Stimulated activated CD4-positive, alpha-beta T cell treated with anti-CD3 and anti-CD28 coated beads, Interleukin-2, amount 100 ng/mL, for 48 hours (primary cell): ENCODE measurements at places on chromosomes 2 and 18.

DNA sequence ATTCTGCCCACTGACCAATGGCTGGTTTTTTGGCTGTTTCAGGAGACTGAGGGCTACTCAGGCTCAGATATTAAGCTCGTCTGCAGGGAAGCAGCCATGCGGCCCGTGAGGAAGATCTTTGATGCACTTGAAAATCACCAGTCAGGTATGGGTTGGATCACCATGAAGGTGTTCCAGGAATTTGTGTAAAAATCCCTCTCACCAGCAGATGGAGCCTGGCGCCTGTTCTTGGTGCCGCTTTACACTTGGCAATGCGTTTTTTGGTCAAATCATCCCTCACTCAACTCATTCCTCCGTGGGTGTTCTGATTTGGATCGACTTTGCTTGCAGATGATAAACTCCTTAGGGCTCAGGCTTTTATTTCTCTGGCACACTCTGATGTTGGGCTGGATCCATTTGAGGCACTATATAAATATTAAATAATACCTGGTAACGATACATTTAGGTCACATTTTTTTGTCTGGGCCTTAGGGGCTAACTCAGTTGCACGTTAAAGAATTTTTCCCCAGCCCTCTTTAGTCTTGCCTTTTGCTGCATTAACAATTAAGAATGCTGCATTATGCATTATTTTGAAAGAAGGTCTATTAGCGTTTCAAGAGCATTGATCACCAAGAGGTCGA, 50.0 kb downstream of the HDHD2 start:
- peak; percentile 58 for DNase-seq

GRCh38 chr2:31319406-31320175, 85.6 kb downstream of the EHD3 start:
- peak; percentile 8 for DNase-seq

GRCh38 chr2:104975371-104975770, 62.5 kb upstream of the MRPS9 start:
- DNase-seq = no peak

GRCh38 chr2:97659256-97660043, 4.4 kb downstream of the ACTR1B start:
- no peak for DNase-seq

GRCh38 chr2:28975671-28976070, 5.4 kb upstream of the TOGARAM2 start:
- DNase-seq = no peak

GRCh38 chr2:61640406-61640805, 102.2 kb upstream of the XPO1 start:
- DNase-seq = no peak

DNA sequence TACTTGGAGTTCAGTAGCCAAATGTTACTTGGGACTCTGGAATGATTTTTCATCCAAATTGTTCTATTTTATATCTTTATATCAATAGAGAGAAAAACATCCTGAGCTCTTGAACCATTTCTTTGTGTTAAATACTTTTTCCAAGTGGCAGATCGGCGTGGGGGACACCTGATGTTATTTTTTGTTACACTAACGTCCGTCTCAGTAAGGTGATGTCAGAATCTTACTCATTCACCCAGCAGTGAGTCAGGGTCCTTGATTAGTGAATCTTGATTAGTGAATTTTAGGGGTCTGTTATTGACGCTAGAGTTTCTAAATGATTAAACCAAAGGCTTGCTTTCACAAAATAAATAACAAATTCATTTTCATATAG, 1.7 kb downstream of the MIB1 start:
- no peak for DNase-seq

DNA sequence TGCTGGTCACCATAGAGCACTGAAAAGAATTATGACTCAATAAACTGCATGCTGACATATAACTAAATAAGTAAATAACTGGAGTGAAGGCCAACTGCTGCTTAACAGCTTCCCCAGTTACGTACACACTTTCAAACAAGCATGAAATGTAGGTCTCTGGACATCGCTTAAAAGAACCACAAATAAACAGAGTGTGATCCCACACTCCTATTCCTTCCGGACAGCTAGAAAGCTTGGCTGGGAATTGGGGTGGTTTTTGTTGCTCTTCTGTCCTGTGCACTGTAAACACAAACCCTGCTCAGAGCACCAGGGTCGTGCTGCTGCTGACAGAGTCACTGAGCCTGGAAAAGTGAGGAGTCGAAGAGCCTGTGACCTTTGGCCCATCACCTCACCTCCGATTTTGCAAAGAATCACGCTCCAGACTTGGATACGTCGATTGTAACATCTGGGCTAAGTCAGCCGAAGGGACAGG, 162.7 kb upstream of the NT5C1B start:
- DNase-seq = no peak

- no peak for DNase-seq
Measured at GRCh38 chr2:19811186-19811585, 90.6 kb downstream of the TTC32 start.

GRCh38 chr2:179703702-179704101, 157.7 kb downstream of the ZNF385B start:
- no peak for DNase-seq

DNA sequence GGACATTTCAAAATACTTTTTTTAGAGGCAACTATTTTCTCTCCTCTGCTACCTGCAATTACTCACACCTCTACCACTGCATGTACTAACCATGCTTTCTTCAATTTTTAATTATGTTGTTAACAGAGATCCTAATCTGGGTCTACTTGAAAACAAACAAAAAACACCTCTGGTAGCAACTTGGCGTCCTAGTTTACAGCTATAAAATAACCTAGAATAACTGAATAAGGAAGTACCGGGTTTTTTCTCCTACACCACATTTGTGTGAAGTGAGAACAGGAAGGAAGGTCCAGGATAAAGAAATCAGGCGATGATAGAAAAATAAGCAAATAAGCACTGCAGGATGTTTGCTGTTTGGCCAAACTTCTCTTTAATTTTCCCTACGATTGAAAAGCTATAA, 633.5 kb downstream of the LRP1B start:
- DNase-seq = no peak

DNA sequence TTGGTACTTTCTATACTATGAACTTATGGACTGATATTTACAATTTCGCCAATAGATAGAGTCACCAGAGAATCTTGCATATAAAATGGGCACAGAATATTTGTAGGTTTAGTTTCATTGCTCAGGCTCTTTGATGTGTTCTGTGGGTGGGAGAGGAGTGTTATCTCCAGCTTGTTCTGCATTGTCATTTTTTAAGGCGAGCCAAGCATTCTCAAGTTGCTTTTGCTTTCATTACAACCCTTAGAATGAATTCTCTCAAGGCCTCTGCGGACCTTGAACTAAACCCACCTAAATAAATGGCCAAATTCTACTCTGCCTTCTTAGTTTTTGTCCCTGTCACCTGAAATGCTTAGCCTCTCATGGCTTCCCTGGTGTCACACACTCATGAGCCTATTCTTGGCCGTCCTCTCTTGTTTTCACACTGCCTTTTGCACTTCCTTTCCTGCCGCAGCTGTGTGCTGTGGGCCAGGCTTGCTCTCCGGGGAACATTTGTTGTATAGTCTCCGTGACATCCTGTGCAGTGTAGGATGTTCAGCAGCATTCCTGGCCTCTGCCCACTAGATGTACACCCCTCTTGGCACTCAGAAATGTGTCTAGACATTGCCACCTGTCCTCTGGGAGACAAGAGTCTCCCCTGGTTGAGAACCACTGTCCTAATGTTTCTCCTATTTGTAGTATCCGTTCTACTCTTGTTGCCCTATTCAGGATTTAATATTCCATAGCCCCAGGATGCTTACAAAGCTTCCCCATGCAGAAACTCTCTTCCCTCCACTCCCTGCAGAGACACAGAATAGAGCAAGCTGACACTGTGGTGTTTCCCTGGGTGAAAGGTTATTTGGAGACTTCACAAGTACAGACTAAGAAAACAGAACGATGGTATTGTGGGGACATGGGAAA, 255.6 kb downstream of the PTPRM start:
- DNase-seq = no peak

DNA sequence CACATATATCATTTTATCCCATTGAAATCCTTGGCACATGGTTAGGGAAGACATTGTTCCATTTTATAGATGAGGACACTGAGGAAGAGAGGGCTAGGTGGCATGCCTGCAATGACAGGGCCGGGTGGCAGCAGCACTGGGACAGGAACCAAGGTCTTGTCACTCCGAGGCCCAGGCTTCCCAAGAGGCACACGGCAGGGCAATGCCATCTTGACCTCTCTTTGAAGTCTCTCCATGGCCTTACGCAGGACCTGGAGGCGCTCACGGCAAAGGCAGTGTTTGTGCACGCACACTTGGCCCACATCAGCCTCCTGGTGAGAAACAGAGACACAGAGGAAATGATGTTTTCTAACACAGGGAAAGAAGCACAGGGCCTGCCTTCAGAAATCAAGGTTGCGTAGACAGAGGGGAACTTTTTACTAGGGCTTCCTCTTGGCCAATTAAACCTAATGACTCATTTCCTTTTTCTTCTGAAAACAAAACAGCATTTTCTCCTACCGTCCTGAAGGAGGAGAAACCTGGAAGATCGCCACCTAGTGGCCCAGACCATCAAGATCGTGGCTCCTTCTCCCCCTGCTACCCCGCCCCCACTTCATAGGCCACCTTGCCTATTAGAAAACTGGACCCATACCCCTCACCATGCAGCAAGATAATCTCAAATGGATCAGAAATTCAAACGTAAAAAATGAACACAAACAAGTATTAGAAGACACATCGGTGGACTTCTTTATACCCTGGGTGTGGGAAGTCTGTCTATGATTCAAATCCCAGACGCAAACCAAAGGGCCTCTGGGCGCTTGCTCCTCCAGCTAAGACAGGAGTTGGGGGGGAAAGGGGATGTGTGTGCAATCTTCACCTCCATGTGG, 74.6 kb upstream of the SP3 start:
- peak; percentile 82 for DNase-seq

GRCh38 chr18:7808992-7809391, 241.9 kb downstream of the PTPRM start:
- DNase-seq = no peak

DNA sequence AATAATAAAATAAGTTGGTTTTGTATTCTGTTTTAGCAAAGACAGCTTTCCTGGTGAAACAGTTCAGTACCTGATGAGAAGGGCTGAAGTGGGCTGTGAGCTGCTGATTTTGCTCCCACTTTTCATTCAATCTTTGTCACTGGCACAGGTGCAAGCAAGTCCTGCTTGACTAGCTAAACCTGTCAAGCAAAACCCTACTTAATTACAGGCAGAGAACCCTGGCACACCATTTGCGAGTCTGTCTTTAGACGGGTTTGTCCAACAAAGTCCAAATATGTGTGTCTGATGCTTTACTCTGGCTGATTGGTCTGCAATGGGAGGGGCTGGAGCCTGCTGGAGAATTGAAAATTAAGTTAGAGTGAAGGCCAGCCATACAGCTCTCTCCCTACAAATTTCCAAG, 267.2 kb downstream of the EPHA4 start:
- DNase-seq = no peak

GRCh38 chr2:99938250-99938649, 204.1 kb downstream of the AFF3 start:
- DNase-seq = no peak

- no peak for DNase-seq
Measured at GRCh38 chr2:6352906-6353515, 512.7 kb downstream of the CMPK2 start.

- DNase-seq = no peak
Measured at GRCh38 chr18:31819106-31819924, 58.6 kb upstream of the SLC25A52 start.

- no peak for DNase-seq
Measured at GRCh38 chr2:239540174-239540573, 139.4 kb upstream of the HDAC4 start.

DNA sequence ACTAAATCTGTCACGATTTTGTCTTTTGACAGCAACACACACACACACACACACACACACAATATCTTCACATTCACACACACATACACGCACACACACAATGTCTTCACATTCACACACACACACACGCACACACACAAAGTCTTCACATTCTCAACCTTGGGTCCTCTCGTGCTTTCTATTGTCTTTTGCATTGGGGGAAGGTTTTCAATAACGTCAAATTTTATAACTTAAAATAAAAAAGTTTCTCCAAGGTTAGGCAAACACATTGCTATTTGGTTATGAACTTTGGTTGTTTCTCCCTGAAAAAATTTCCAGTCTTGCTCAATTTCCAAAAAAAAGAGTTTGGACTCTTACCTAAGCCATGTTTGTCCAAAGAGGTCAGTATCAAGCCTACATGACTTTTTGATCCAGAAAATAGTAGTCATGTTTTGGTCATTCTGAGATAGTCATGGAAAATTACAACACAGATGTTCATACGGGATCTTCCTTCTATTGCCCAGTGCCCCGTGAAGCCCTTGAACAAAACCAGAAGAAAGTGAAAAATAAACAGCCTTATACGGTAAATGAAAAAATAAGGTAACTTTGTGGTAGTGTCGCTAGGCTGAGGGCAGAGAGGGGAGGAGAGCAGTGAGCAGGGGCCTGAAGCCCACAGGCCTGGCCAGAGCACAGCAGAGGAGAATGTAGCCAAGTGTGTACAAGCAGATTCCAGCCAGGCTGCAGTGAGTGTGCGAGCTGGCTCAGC, 542.8 kb upstream of the ID2 start:
- DNase-seq = no peak

GRCh38 chr2:70304498-70304897, 2.6 kb upstream of the FAM136A start:
- DNase-seq = no peak

DNA sequence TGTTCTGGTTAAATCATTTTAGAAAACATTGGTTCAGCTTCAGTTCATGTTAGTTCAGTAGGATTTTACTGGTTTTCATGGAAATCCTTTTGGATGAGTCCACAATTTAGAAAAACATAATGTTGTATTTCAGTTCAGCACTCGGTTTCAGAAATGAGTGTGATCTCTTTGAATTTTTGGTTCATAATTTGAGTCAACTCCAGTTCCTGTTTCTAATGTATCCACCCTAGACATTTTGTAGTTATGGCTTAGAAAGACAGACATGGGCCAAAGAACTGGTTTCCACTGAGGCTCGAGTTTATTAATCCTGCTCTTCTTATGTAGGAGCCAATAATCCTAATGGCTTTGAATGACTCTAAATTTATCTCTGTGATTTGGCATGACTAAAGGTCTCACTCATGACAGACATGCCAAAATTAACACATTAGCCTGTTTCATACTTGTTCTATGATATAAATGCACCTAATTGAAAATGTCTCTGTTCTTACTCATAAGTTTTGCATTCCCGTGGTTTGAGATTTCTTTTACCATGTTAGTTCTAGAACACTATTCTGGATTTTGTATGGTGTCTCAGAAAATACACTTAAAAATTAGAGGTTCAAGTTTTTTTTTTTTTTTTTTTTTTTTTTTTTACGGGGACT, 82.3 kb upstream of the SPRED2 start:
- no peak for DNase-seq

DNA sequence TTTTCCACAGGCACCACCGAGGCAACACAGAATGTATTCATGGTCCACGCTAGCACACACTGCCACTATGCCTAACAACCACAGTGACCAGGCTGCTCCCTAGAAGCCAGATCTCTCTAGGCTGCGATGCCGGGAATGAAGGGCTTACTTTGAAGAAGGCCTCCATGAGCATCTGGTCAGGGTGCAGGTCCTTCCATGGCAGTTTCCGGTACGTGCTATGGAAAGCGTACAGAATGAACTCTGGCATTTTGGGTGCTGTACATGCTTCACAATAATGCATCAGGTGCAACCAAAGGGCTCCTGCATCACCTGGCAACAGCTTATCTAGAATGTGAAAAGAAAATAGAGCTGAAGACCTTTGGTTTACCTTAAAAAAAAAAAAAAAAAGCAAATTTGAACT, 44.9 kb downstream of the SIGLEC15 start:
- DNase-seq = no peak
